ENCODE measurements at places on chromosomes 4 and X.

DNA sequence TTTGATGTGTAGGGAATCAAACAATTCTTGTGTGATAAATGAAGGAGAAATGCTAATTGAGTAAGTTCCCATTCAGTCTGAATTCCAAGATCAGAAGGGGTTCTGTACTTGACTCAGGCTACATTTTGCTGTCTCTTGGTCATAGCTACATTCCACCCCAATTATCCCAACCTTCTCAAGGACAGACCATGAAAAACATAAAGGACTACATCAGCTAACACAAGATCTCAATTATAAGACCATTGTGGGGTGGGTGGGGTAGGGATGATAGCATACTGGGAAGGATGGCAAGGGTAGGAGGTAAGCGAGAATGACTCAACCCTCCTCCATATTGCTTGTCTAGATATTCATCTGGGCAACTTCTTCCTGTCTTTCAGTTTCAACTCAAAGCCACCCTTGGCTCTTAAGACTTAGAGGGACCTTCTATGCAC is 87.4 kb upstream of the ETNPPL start:
- DNase-seq: no peak

GRCh38 chr4:24722026-24722568 is 73.3 kb upstream of the SOD3 start:
- DNase-seq: no peak

- no peak for DNase-seq
Measured at GRCh38 chr4:8171266-8171665, 12.7 kb upstream of the ABLIM2 start.

- no peak for DNase-seq
Measured at GRCh38 chrX:26138274-26138673, at the start of gene MAGEB18. Gene MAGEB18 (plus strand): TSS chrX:26138343. CDS start chrX:26138986, 643 bp downstream.

- DNase-seq: no peak
Measured at GRCh38 chr4:71206763-71207162, 132.1 kb upstream of the SLC4A4 start.

DNA sequence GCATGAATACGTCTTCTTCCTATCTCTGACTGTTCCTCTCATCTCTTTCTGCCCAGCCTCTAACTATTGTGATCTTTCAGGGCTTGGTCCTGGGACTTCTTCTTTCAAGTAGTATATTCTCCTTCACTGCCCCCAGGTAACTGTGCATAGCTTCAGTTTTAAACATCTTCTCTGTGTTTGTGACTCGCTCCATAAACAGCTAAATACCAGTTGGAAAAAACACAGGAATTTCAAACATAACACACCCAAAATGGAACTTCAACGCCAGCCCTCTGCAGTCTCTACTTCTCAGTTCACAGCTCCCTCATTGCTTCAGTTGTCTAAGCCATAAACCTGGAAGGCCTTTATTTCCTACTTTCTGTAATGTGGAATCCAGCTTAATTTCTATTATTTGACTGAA is 16.6 kb downstream of the TRIML2 start:
- DNase-seq: no peak

GRCh38 chr4:95798727-95799126 is 41.2 kb upstream of the PDHA2 start:
- no peak for DNase-seq

- no peak for DNase-seq
Measured at GRCh38 chr4:136939781-136940180, 592.5 kb downstream of the PCDH18 start.

DNA sequence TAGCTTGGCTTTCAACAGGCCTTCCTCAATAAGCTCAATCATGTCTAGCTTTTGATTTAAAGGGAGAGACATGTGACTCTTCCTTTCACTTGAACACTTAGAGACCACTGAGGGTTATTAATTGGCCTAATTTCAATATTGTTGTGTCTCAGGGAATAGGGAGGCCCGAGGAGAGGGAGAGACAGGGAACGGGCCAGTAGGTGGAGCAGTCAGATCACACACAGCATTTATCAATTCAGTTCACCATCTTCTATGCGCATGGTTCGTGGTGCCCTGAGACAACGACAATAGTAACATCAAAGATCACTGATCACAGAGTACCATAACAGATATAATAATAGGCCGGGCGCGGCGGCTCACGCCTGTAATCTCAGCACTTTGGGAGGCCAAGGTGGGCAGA is 17.8 kb downstream of the ZNF81 start:
- no peak for DNase-seq

DNA sequence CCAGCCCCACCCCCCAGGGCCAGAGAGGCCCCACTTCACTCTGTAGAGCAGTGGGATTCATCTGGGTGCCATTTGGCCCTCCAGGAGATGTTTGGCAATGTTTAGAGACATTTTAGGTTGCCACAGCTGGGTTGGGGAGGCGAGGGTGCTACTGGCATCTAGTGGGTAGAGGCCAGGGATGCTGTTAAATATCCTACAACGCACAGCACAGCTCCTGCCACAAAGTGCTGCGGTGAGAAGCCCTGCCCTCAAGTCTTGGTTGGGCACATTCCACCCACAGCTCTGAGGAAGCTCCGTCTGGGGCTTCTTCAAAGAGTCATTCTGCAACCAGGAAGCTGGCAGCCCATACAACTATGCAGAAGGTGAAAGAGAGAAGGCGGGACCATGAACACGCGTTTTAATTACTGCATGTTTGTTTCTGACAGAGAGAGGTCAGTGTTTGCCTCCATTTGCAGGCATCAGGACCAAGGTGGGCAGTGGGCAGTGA is 48.1 kb upstream of the FAM9C start:
- no peak for DNase-seq

DNA sequence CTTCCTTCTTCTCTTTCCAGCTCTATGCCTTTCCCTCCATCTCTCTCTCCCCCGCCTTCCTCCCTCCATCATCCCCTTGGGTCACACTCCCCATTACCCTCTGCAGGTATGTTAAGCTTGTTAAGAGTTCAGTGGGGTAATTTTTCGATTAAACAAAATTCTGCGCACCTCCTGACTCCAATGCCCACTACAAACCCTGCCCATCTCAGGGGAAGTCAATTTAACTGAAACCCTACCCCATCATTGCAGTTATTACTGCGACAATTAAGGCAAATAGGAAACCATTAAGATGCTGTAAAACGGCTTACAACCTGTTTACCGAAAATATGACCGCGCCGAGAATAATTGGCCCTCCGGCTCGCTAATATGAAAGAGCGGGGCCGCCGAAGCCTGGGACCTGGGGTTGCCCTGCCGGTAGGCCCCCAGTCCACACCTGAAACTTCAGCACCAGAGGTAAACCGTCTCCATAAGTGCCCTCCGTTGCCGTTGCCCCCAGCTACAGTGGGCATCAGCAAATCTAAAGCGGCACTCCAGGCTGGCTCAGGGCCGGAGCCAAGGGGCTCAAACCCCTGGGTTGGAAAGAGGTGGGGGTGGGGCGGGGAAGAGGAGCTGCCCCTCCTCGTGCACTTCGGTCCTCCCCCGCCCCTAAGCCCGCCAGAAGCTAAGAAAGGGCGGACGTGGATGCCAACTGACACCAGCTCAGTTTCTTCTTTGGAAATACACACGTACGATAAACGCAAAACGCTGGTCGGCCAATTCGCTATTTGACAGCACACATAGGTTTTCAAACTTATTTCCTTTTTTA is 4.8 kb downstream of the ARX start:
- DNase-seq: no peak

DNA sequence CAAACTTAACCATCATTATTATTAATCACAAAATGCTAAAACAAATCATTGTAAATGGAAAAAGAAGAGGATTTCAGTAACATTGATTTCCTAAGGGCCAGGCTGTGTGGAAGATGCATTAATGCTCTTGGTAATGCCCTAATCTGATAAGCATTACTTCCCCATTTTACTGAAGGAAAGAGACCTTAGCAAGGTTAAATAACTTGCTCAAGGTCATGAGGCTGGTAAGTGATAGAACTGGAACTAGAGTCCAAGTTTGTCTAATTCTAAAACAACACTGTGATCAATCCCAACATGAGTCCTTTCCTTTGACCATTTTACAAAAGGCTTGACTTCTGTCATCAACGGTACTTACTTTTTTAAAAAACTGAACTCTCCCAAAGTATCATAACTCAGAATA is 32.6 kb downstream of the ADAMTS3 start:
- DNase-seq: no peak

DNA sequence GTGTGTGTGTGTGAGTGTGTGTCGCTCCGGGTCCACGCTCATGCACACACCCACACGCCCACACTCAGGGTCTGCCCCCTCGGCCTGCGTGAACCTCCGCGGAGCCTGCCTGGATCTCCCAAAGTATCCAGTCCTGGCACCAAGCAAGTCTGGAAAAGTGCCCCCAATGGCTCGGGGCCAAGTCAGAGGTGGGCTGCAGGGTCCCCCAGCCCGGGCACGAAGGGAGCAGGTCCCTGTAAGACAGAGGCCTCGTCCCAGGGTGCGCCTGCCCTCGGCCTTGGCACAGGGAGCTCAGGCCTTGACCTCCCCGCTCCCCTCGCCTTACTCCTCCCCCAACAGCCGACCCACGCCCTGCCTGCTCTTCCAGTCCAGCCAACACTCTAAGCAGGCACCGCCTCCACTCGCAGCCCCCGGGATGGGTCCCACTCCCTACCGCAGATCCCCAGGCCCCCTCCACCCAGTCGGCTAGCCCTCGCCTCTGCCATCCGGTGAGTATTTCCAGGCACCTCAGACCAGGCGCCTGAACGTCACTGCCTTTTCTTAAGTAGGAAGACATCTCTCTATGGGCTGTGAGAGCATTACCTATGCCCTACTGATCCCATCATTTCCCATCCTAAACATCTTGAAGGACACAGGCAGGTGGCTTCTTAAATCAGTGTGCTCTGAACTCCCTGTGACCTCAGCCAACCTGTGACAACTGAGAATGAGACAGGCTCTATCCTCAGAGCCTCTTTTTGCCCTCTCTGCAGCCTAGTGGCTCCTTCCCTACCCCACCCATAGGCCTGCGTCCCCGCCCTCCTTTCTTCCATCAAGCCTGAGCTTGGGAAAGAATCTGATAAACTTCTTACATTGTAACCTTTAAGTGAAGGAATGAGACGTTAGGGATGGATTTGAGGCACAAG is 704 bp downstream of the FAM114A1 start:
- DNase-seq: no peak

DNA sequence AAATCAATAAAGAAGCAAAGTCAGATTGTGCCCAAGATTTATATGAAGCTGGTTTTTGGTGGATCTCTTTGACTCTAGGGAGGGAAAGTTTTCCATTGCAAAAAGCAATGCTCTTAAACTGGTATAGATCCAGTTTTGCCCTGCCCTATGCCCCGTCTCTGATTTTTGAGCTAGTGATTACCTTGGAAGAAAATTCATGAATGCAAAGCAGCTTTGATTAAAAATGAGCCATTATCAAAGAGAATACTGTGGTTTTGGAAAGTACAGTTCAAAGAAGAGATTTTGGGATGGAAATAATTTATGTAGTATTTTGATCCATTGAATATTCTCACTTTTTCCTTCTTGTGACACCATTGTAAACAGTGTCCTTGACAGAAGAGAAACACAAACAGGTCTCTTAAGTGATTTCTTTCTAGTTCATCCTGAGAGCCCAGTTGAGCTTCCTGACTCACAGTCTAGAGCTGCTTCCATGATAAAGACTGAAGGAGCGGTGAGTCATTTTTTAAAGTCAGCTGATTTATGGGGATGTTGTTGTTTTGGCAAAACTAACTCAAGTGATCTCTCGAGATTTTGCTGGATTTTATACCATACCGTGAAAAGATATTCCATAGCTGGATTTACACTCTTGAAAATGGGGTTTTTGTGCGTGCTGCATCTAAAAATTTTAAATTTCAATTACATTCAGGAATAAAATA is 76.7 kb downstream of the AFF1 start:
- no peak for DNase-seq

DNA sequence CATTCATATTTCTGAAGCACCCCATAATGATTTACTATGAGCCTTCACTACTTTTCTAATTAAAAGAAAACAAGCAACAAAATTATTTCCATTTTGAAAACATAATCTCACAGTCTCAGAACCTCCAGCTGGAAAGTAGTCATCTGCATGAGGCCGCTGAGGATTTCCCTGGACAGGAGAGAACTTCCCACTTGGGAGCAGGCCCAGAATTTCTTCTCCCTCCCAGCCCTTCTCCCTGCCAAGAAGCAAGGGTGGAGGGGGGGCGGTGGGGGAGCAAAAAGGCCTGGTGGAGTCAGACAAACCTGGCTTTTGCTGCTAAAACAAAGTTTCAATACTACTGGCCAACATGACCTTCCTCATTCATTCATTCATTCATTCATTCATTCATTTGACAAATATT is 167.3 kb downstream of the PJA1 start:
- DNase-seq: no peak

DNA sequence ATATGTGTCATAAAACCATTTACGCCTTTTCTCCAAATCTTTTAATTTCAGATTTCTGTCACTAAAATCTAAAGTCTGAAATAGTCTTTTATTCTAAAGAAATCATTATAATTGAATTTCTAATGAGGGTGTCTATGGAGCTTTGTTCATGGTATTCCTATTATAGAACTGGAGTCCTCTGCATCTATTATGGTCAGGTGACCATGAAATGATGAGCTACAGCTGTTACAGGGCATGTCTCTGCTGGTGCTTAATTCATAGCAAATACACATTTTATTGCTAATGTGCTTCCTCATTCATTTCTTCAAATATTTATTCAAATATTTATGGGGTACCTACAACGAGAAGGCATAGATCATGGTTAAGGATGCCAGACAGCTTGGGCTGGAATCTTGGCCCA is 126.1 kb downstream of the NAA11 start:
- no peak for DNase-seq

- no peak for DNase-seq
Measured at GRCh38 chrX:155027509-155028066, 944 bp downstream of the FUNDC2 start.

DNA sequence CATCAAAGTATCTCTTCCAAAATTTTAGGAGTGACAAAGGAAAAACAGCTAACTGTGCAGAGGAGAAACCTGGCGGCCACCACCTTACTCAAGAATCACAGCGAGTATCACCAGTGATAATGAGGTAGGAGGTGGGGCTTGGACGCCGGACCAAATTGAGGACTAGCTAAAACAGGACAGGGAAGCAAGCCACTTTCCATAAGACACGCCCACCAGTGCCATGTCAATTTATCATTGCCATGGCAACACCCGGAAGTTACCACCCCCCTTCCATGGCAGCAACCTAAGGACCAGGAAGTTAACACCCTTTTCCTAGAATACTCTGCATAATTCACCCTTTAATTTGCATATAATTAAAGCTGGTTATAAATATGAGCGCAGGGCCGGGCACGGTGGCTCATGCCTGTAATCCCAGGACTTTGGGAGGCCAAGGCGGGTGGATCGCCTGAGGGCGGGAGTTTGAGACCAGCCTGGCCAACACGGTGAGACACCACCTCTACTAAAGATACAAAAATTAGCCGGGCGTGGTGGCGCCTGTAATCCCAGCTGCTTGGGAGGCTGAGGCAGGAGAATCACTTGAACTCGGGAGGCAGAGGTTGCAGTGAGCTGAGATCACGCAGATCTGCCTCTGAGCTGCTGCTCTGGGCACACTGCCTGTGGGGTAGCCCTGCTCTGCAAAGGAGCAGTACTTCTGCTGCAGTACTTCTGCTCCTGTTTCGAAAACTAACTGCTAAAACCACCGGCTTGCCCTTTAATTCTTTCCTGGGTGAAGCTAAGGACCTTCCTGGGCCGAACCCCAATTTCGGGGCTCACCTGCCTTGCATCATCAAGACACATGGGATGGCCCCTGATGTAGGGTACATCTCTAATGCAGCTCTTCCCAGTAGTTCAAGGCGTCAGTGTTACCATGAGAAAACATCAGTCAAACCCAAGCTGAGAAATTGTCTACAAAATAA is 116.7 kb downstream of the HMX1 start:
- DNase-seq: no peak
